ENCODE measurements at places on chromosomes 1 and 21.

- DNase-seq = no peak
These were observed 4.2 kb downstream of the IGSF21 start for GRCh38 chr1:18111605-18112297.

GRCh38 chr1:206010060-206010459, 6.9 kb upstream of the RAB7B start:
- no peak for DNase-seq

GRCh38 chr1:51506537-51506936, 12.5 kb downstream of the EPS15 start:
- no peak for DNase-seq

GRCh38 chr1:228471762-228472398, 15.3 kb upstream of the RNF187 start:
- DNase-seq = no peak

DNA sequence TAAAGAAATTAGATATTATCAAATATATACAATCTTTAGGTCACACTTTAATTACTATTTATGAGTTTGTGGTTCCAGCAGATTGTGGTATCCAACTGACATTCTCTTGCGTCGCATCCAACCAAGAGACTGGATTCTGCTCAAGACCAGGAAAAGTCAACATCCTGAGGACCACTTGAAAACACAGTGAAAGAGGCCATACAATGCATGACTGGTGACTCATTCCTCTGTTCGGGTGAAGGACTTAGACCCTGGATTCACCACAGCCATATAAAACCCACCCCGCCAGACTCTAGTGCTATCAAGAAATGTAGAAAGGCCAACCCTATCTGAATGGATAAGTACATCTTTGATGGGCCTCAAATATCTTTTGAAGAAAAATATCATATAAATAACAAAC, 14.5 kb upstream of the CFHR4 start:
- no peak for DNase-seq

DNA sequence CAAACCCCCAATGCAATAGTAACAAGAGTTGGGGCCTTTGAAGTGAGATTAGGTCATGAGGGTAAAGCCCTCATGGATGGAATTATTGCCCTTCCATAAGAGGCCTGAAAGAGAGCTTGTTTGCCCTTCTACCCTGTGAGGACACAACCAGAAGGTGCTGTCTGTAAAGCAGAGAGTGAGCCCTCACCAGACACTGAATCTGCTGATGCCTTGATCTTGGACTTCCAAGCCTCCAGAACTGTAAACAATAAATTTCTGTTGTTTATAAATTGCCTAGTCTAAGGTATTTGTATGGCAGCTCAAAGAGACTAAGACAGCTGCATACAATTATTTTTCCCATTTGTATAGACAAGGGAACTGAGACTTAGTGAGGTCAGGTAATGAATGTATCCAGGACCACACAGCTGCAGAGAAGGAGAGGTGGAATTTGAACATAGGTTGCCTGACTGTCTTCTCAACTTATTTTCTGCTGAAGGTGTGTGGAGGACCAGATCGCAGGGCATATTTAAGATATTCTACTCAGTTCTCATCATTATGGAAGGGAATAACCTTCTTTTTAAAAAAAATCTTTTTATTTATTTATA, 18.7 kb downstream of the IL23R start:
- no peak for DNase-seq

DNA sequence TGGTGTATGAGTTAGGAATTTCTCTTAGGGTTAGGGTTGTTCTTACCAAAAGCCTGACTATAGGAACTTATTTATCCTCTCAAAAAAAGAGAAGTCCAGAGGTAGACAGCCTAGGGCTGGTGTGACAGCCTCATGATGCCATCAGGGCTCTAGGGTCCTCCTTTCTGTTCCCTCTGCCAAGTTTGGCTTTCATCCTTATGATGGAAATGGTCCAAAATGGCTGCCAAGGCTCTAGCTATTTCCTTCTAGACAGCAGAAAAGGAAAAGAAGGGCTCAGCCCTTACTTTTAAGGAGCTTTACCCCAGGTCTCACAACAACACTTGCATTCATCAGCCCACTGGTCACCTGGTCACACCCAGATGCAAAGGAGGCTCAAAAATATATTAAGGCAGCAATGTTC, 44.5 kb downstream of the IL12RB2 start:
- DNase-seq = no peak

GRCh38 chr21:35266546-35266945, 217.4 kb upstream of the RUNX1 start:
- DNase-seq = no peak

- DNase-seq = no peak
These were observed 134.1 kb downstream of the SLC30A10 start for GRCh38 chr1:219794085-219794743.

GRCh38 chr21:16419188-16419921, 689.6 kb downstream of the USP25 start:
- DNase-seq = no peak

- DNase-seq = no peak
These were observed 109.2 kb upstream of the NR5A2 start for GRCh38 chr1:199918196-199918769.

DNA sequence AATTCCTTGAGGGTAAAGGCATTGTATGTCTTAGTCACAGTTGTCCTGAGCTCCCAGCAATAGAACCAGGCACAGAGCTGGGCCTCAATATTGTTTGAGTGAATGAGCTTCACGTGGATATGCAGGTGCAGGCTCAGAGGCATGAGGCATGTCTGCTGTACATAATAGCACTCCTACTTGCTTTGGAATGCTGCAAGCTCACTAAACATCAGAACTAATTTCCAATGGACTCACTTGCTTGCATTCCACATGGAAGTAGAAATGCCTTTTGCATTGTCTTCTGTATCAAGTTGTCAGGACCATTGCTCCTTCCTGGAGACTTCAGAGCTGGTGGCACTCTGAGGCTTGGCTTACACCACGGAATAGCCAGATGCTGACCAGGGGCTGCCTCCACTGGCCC, 37.1 kb downstream of the INAVA start:
- DNase-seq = no peak

GRCh38 chr1:45016090-45016697, 4.1 kb downstream of the UROD start:
- DNase-seq = no peak

DNA sequence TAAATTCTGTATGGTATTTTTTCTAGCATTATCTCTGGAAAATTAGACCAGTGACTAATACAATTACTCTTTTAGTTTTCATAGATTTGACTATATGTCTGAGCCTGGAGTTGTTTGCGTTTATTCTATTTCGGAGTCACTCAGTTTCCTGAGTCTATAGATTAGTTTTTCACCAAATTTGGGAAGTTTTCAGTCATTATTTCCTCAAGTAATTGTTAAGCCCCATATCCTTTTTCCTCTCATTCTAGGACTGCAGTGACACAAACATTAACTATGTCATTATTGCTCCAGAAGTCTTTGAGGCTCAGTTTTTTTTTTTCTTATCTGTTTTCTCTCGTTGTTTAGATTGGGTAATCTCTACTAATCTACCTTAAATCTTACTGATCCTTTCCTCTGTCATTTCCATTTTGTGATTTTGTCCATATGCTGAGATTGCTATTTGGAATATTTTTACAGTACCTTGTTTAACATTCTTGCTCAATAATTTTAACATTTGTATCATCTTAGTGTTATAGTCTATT, 886.2 kb downstream of the LTN1 start:
- DNase-seq = no peak

GRCh38 chr1:228989992-228990827, 254.9 kb downstream of the RHOU start:
- DNase-seq = no peak

DNA sequence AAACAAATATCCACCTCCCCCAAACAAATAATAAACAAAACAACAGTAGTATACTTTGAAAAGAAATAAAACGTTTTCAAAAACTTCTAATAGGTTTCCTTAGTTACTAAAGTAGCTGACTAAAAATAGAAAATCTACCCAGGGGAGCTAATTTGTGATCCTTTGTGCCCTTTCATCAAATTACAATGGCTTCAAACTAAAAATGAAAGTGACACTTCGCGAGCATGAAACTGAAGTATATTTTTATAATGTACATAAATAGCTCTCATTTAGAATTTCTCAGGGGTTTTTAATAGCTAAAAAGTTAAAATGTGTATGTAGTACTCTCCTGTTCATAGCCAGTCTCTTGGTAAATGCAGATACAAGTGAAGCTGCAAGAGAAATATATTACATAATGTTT, 78.4 kb downstream of the BRINP3 start:
- no peak for DNase-seq

GRCh38 chr1:110856410-110856809, 16.5 kb upstream of the CD53 start:
- no peak for DNase-seq

- no peak for DNase-seq
These were observed 22.7 kb upstream of the DNAJC28 start for GRCh38 chr21:33514229-33514628.

DNA sequence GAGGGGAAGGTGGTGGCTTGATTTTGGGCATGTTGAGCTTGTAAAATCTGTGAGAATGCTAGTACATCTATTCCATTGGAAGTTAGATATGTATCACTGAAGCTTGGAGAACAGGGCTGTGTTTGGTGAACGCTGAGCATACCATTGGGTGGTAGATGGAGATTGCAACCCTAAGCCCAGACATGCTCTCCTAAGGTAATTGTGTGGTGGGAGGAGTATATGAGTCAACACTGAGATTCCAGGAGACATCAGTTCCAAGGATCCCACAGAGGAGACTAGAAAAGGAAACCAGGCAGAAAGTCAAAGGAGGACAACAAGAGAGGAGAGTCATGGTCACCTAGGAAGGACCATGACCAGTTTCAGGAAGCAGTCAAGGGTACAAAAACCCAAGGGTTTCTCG, 60.4 kb downstream of the KIF21B start:
- no peak for DNase-seq

- no peak for DNase-seq
These were observed 470.5 kb upstream of the DAB1 start for GRCh38 chr1:57894315-57894714.

DNA sequence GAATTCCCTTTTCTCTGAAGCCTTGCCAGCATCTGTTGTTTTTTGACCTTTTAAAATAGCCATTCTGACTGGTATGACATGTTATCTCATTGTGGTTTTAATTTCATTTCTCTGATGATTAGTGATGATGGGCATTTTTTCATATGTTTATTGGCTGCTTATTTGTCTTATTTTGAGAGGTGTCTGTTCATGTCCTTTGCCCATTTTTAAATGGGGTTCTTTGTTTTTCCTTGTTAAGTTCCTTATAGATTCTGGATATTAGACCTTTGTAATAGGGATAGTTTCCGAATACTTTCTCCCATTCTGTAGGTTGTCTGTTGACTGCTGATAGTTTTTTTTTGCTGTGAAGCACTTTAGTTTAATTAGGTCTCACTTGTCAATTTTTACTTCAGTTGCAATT, 54.0 kb upstream of the C1orf185 start:
- DNase-seq = no peak

- DNase-seq = no peak
These were observed 39.6 kb downstream of the DDR2 start for GRCh38 chr1:162671664-162672410.

GRCh38 chr1:27561124-27561899, 42.6 kb downstream of the AHDC1 start:
- DNase-seq = no peak

DNA sequence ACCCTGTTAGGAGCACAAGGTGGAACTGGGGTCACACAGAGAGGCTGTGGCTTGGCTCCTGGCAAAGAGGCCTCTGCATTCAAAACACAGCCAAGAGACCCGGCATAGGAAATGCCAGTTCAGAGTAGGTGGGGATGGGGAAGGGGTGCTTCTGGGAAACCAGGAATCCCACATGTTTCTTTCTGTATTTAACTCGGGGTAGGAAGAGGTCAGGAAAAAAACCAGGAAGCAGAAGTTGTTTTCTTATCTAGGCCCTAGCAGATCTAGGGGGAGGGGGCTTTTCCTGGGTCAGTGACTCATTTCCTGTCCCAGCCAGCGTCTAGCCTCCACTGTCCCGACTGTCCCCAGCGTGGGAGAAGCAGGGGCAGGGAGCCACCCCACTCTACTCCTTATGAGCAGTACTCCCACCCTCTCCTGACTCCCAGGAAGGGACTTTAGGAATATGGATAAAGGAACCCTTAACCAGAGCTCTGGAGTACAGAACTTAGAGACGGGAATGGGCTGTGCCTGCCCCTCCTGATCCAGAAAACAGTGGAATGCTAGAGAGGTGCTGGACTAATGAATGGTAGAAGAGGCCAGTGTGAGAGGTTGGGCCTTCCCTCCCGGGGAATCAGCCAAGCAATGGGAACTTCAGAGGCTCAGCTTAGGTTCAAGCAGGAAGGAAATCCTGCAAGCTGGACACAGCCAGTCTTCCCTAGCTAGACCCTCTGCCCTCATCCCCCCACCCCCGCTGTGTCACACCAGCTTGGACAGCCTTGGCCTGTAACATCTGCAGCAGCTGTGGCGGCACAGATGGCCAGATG, 5.7 kb downstream of the FHL3 start:
- DNase-seq = no peak

DNA sequence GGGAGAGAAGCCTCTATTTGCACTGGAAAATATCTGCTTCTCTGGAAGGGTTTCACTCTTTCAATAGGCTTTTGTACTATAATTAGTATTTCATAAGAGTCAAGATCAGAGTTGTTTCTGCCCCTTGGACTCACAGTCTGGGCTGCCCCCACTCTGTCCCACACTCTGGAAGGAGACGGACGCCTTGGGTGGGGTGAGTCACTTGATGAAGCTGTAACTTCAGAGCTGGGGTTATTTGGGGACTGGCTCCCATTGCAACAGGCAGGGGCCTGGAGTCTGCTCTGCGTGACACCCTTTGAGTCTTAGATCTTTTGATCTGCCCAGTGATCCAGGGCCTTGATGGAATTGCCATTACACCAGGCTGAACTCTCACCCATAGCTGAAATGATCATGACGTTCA, 4.0 kb upstream of the KCNA10 start:
- DNase-seq = no peak

DNA sequence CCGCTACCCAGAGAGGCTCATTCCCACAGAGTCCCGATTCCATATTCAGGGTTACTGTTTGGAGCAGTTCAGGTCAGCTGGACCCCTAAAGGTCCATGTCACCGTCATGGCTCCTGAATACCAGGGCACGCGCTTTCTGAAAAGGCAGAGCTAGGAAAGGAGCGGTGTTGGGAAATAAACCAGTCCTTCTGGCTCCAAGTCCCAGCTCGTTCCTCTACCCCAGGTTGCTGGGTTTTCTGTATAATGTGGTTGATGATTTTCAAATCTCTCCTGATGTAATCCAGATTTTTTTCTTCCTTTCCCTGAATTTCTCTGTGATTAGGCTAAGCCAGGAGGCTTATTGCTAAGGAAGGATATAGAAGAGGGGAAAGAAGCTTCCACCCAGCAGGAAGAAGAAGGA, 14.0 kb upstream of the PKP1 start:
- DNase-seq = no peak

DNA sequence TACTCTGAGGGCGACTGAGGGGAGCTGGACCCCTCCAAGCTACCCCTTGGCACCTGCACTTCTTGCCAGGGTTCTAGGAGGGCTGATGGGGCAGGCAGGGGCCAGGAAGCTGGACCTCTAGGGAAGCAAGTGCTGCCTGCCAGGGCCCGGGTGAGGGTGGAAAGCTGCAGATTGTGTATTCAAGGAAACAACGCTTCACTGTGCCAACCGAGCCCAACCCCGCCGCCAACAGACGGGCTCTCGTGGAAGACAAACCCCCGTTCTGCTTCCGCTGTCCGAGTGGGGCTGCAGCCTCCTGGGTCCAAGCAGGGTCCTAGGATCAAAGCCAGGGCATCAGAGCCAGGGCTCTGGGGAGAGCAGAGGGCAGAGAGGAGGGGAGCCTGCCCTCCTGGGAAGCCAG, 3.2 kb downstream of the EFHD2 start:
- no peak for DNase-seq

Data from stimulated activated CD8-positive, alpha-beta memory T cell treated with anti-CD3 and anti-CD28 coated beads, Interleukin-4, amount 100 ng/mL, for 1 hour (primary cell).